Stimulated activated naive CD8-positive, alpha-beta T cell treated with anti-CD3 and anti-CD28 coated beads, Interleukin-15, Interleukin-2, amounts not matched to agents 100 U/mL and 50 U/mL, for 24 hours (primary cell): ENCODE measurements at places on chromosomes 6 and 20.

- no peak for DNase-seq
Measured at GRCh38 chr6:96841345-96841744, 4.1 kb upstream of the GPR63 start.

DNA sequence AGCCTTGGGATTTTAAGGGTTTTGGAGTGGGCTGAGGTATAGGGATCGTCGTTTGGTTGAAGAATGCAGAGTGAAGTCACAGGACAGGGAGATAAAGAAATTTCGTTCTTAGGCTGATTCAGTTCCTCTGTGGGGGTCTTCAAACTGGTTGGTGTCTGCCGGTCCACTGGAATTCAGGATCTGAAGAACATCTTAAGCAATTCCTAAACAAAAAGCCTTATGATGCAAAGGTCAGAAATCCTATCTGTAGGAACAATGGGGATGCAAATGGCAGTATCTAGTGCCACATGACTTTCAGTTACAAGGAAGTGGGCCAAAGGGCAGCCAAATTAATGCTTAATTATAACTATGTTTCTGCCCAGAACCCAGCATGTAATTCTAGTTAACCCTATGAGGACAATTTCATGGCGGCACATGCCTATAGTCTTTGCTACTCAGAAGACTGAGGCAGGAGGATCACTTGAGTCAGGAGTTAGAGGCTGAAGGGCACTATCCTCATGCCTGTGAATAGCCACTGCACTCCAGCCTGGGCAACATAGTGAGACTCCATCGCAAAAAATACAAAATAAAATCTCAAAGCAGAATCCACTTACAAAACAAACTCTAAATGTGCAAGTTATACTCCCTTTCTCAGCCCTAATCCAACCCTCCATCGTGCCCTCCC, 4.6 kb upstream of the SLC2A10 start:
- no peak for DNase-seq

GRCh38 chr20:6530779-6531315, 236.6 kb upstream of the BMP2 start:
- no peak for DNase-seq

DNA sequence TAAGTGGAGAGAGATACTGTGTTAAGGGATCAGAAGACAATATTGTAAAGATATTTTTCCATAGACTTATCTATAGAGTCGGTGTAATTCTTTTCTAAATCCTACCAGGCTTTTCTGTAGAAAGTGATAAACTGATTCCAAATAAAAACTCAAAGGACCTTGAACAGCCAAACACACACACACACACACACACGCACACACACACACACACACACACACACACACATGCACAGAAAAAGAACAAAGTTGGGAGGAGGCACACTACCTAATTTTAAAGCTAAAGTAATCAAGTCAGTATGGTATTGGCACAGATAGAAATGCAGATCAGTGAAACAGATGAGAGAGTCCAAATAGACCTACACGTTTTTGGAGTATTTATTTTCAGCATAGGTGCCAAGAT, 456.2 kb downstream of the CDC5L start:
- DNase-seq = no peak

- DNase-seq = no peak
Measured at GRCh38 chr6:107355659-107356058, 103.7 kb downstream of the PDSS2 start.

DNA sequence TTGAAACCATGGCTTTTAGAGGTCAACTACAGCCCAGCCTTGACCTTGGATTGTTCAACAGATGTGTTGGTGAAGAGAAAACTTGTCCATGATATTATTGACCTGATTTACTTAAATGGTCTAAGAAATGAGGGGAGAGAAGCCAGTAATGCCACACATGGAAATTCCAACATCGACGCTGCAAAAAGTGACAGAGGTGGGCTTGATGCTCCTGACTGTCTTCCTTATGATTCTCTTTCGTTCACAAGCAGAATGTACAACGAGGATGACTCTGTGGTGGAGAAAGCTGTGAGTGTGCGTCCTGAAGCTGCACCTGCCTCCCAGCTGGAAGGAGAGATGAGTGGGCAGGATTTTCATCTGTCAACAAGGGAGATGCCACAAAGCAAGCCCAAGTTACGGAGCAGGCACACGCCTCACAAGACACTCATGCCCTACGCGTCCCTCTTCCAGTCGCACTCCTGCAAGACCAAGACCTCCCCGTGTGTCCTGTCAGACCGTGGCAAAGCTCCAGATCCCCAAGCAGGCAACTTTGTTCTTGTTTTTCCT, 16.2 kb downstream of the TTLL2 start:
- DNase-seq = no peak

DNA sequence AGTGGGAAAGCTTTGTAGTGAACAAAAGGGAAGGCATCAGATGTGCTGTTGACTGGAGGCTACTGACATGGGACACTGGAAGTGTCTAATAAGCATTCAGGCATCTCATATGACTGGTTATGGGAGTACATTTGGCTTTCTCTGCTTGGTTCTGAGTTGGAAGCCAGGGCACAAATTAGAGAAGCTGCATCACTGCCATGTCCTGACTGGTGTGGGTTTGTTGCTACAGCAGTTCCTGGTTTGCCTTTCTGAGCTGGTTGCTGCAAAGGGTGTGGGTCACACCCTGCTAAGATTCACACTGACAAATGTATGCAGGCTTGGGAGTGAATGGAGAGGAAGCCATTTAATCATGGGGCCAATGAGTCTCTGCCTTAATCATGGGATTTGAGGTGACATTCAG, 36.2 kb upstream of the NANP start:
- DNase-seq = no peak

DNA sequence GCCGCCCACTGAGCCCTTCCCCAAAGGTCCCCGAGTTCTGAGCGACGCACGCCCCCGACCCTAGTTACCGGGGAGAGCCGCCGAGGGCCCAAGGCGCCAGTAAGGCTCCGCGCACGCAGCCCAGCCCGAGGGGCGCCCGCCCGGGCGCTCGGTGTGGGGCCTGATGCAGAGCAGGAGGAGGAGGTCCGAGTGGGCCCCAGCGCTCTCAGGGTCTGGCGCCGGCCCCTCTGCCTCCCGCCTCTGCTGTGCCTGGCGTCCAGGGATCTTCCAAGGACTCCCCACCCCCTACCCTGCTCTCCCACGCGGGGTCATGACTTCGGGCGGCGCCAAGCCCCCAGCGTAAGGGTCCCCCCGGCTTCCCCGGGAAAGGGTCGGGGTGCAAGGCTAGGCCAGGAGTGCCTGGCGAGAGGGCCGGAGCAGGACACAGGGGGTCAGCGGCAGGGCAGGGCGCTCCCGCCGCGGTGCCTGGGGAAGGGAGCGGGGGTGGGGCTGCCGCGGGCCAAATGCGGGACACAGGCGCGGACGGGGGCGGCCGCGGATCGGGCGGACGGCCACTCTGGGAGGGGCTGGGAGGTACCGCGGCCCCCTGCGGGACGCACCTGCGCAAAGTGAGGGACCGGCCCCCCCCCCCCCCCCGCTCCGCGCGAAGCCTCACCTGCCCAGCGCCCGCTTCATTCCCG, 637 bp downstream of the ABHD12 start:
- peak; percentile 43 for DNase-seq

DNA sequence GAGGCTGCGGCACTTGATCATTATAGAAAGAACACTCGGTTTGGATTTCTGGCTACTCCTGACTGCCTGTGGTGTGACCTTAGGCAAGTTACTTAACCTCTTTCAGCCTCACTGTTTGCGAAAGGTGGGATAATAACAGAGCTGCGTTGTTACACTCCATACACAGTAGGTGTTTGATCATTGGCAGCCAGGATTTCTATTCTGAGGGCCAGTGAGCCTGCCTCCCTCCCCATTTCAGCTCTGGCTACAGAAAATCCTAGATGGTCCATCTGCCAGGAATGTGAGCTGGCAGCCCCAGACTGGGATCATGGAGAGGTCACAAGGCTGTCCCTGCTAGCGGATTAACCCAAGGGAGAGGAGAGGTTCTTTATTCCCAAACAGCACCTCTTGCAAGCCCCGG, 2.7 kb downstream of the KCNB1 start:
- DNase-seq = no peak

- no peak for DNase-seq
Measured at GRCh38 chr6:109349419-109349987, 32.8 kb downstream of the CD164 start.

- DNase-seq = no peak
Measured at GRCh38 chr6:53112871-53113270, 35.8 kb downstream of the GCM1 start.

DNA sequence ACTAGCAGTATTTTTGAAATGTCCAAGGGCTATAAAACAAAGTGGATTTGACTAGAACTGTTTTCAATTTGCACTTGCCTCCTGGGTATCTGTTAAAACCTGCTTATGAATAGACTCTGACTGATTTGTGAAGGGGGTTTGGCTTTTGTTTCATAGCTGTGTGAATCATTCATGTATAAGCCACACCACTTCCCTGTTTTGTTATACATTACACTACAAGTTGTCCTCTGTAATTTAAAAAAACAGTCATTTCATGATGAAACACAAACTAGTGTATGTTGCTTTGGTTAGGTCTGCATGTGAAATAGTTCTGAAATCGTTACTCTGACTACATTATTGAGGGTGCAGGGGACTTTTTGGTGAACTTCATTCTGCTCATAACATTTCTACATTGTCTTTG, 121.7 kb downstream of the NKAIN2 start:
- DNase-seq = no peak

- DNase-seq = no peak
Measured at GRCh38 chr6:40457261-40457660, 129.9 kb downstream of the LRFN2 start.

DNA sequence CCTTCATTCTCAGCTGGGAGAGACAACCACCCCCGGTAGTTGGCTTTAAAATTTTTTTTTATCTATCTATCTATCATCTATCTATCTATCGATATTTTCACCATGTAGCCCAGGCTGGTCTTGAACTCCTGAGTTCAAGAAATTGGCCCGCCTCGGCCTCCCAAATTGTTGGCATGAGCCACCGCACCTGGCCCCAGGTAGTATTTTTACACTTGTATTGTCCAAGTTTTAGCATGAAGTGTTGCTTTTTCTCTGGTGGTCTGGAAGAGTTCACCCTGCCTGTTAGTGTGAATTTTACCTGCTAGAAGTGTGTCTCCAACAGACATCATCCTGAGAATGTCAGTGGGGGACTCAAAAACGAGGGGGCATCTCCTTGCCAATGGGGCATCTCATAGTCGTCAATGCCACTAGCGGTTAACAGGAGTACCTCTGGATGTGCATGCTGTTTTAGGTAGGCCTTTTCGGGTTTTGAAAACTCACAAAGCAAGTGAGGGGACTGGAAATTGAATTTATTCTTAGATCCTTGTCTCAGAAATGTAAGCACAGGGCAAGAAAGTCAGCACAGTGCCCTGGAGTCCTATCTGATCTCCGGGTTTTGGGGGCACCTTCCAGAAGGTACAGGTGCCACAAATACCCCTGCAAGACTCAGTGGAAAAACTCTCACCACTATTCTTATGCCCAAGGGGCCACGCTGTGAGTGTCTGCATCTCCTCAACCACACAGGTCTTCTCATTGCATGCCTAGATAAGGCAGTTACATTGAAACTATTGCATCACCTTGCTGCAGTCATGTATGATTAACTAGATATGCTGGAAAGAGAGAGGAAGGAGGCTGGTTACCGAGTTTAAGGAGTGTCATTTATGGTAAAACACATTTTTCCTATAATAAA, 37.1 kb downstream of the TNFAIP3 start:
- peak; percentile 62 for DNase-seq

DNA sequence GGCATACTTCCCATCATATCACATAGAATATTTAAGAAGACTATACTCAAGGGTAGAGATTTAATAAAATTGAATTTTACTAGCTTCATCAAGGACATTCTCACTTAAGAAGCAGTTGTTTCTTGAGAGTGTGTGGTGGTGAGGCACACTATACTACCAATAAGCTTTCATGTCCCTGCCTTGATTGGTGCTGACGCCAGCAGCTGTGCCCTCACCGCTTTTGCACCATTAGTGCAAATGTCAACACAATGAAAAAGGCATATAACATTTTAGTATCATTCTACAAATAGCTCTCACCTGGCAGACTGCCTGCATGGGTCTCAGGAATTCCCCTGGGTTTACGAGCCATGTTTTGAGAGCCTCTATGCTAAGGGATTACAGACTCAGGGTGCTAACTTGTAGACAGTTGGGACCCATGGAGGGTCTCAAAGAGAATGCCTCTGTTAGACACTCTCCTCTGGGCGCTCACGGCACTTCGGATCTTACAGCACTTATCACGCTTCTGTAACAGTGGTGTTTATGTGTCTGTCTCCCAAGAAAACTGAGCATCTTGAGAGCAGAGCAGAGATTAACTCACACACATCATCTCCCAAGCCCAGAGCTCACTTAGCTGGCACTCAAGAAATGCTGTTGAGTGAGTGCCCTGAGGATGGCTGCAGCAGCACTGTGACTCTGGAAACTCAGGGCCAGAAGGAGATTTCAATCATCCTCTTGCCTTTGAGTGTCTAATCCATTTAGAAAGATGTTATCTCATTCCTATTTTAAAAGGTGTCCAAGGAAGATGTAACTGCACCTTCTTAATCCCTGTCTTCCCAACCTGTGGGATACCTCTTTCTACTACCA, 143.3 kb upstream of the GPR6 start:
- DNase-seq = no peak

DNA sequence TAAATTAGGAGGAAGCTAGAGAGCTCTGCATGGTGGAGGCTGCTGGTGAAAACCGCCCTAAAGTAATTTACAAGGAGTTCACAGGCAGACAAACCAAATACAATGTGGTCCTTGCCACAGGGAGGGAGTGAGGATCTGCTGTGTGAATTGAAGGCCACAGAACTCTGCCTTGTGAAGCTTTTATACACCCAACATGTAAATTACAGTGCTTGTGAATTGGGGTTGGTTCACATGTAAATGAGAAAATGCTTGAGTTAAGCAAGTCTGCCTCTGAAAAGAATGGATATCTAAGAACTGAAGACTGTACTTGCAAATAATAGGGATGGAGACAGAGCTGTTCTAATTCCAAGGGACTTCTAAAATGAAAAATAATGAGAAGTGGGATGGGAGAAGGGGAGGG, 194.2 kb downstream of the SLC35F1 start:
- DNase-seq = no peak

- no peak for DNase-seq
Measured at GRCh38 chr6:3228046-3228671, 706 bp upstream of the TUBB2B start.

- peak; percentile 39 for DNase-seq
Measured at GRCh38 chr6:46491201-46491627, at the start of gene RCAN2. Gene RCAN2, minus strand, starts transcription at chr6:46491449.

- DNase-seq = no peak
Measured at GRCh38 chr6:12935637-12936036, 219.1 kb downstream of the PHACTR1 start.

- no peak for DNase-seq
Measured at GRCh38 chr20:53681352-53682212, 87.9 kb upstream of the ZNF217 start.

- DNase-seq = no peak
Measured at GRCh38 chr6:85458184-85458583, 8.3 kb downstream of the NT5E start.
